WTC11 (cell line): ENCODE measurements at places on chromosomes 7 and 10.

GRCh38 chr10:13971601-13972475, 358.9 kb downstream of the FRMD4A start:
- no peak for DNase-seq

DNA sequence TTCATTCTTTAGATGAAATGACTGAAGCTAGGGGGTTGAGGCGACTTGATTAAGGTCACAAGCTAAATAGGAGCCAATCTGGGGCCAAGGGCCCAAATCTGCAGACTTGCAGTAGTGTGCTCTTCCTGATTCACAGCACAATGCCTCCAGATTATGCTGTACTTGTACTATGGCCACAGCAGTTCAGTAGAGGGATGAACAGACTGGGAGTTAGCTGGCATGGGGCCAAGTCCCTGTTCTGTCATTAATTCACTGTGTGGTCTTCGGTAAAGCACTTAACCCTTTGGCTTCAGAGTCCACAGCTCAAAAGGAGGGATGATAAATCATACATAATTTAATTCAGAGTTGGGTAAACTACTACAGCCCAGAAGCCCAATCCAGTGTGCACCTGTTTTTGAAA, 196.8 kb downstream of the XPNPEP1 start:
- no peak for DNase-seq

DNA sequence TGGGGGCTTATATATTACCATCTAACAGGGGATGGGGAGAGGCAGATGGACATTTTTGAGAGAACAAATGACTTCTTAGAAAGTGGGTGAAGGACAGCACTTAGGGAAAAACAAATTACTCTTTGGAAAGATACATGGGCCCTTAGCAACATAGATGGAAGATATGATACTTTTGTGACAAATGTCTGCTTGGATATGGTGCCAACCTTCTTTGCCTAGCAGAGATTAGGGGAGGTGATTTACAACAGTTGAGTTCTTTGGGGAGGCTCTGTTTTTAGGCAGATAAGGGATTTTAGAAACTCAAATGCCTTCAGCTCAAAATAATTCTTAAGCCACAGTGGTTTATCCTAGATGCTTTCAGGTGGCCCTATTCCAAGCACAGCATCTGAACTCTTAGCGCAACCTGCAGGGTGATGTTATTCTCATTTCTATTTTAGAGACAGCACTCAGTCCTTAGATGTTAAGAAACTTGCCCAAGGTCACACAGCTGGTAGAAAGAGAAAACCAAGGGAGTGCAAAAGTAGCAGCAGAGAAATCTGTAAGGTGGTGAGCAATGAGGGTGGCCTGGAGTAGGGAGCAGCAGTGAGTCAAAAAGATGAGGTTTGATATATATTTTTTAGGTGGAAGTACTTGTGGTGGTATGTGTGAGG, 75.1 kb upstream of the KMT2E start:
- no peak for DNase-seq

GRCh38 chr10:92419740-92420545, 129.0 kb downstream of the MARCHF5 start:
- peak; percentile 63 for DNase-seq

DNA sequence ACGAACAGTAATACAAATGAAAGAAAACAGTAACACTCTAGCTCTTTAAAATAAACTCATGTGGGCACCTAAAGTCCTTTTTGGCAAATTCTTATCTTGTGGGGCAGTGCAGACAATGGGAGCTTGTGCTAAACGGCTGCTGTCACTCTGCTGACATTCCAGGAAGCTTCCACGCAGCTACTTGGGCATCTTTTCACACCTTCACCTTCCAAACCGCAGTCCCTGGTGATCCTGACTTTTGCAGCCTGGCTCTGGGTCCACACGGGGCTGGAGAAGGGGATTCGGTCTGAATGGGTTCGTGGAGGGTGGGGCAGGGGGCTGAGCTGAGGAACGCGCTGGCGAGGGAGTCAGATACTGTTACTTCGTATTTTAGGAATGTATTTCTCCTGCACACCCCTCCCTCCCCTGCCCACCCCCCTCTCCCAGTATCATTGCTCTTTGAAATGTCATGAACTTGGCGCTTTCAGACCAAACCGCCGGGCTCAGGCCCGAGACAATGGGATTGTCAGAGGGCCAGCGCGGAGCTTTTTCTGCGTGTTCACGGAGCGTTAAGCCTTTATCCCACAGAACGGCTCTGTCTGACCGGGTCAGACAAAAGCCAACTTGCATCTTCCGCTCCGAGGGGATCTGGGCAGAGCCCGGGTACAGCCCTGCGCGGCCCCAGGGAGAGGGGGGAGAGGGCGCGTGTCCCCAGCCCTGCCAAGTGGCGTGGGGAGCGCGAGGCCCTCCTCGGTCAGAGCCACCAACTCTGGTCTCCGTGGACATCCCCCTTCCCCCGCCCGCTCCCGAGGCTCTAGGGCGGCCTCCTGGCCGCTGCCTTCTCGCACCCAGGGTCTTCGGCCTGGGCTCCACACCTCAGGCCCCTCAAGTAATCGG, 76.7 kb upstream of the EN2 start:
- DNase-seq: no peak

- DNase-seq: no peak
Observed at GRCh38 chr10:37752334-37752875, 105.0 kb downstream of the ZNF248 start.

DNA sequence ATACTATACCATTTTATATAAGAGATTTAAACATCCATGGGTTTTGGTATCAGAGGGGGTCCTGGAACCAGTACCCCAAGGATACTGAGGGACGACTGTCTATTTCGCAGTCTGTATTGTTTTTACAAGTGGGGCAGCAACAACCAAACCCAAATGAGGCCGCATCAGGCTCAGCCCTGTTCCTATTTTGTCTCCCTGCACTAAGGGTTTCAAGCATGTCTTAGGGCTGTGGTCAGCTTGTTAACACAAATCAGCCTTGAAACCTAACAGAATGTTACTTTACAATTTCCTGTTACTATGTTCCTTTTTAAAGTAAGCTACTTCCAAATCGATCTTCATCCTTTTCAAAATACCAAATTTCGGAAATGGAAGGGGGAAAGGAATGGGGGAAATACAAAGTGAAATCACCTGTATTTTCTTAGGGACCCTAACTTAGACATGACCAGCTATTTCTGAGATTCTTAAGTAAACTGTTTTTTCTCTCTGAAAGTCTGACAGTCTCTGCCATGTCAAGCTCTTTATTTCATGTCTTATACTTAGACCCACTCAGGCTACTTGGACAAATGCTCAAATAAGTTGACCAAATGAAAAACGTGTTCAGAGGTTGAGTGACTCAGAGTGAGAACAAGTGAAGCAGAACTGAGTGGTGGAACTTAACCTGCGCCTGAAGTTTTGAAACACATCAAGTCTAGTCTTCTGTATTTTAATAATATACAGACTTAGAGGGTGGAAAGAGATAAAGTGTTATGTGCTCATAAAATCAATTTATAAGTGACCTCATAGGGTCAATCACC, 75.8 kb downstream of the C1GALT1 start:
- DNase-seq: no peak

DNA sequence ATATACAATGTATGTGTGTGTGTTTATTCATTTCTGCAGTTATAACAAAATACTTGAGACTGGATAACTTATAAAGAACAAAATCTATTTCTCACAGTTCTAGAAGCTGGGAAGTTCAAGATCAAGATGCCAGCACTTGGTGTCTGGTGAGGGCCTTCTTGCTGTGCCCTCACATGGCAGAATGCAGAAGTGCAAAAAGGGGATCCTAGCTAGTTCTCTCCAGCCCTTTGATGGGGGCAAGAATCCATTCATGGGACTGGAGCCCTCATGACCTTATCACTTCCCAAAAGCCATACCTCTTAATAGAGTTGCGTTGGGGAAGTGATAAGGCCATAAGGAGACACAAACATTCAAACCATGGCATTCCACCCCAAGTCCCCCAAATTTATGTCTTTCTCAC, 8.4 kb downstream of the GRB10 start:
- DNase-seq: no peak

GRCh38 chr10:47311932-47312662, 10.2 kb upstream of the GDF2 start:
- DNase-seq: peak; percentile 89

- no peak for DNase-seq
Observed at GRCh38 chr10:44714451-44714850, 196.7 kb upstream of the TMEM72 start.

DNA sequence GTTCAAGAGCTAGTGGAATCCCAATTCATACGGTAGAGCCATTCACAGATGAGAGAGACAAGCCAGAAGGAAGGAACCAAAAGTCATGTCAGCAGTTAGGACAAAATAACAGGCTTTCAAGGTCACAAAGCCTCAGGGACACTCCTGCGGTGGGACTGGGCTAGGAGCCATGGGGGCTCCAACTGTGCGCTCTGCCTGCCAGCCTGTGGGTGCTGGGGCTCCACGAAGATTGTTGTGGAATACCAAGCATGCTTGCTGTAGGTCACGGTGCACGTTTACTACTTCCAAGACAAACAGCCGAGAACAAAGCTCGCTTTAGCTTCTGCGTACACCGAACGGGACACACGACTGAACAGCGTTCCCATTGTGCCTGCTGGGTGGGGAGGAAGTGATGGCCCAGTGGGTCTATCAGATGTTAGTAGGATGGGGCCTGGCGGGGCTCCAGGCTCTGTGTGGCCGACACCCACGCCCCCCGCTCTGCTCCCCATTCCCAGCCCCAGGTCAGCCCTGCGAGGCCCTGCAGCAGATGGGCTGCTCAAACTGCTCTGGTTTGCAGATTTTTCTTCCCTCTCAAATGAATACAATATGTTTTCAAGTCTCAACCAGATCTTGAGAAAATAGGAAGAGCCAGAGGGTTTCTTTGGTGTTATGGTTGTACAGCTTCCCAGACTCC, 158.9 kb downstream of the EGFR start:
- no peak for DNase-seq

DNA sequence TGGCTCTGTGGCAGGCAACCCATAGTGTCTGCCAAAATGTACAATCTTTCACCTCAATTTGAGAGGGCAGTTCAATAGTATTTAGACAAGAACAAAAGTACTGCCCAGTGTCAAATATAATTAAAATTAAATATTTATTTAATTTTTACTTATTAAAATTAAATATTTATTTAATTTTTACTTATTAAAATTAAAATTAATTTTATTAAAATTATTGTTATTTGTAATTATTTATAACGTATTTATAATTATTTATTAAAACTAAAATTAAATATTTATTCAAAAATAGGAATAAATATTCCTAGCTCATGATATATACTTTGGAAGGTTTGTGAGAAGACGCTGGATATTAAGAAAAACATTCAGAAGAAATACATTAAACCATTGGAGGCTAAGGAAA, 93.7 kb upstream of the CAV2 start:
- no peak for DNase-seq

DNA sequence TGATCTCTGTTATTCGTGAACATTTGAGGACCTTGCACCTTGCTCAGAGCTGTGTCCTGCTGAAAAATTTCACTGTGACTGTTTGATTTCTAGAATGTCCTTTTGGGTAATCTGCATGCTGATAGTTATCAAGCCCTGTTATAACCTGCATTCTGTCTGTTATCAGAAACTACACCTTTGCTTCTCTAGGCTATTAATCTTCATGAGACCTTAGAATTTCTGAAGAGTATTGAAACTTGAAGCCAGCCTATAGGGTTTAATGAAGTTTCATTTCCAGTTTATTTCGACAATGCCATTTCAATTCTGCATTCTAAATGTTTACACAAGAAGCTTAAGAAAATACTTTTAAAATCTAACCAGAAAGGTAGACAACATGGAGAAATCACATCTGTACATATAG, 856.2 kb downstream of the SORCS1 start:
- DNase-seq: no peak

- no peak for DNase-seq
Observed at GRCh38 chr10:74575191-74575720, 251.1 kb upstream of the KAT6B start.

DNA sequence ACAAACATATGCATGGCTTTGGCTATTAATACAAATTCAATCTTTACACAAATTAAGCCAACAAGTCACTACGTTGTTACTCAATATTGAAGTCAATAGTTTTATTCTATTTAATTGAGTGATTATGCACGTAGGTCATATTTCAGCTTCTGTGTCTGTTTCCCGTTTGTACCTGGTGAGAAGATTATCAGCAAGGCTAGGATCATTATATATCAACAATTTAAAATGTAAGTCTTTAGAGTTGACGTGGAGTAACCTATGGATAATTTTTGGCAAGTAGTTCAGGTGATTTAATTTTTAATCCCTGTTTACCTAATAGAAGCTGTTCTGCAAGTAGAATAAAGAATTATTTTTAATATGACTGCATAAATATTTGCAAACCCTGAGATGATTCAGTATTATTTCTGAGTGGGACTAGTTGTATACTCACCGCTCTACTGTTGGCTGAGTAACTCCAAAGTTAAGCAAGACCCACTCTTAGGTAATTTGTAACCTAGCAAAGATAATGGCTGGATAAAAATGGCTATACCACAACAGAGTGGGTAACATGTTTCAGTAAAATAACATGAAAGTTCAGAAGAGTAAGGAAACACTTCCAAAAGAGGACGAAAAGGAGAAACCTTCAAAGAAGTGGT, 161.0 kb downstream of the HGF start:
- no peak for DNase-seq

GRCh38 chr10:13750299-13751190, 163.8 kb downstream of the PRPF18 start:
- DNase-seq: no peak

DNA sequence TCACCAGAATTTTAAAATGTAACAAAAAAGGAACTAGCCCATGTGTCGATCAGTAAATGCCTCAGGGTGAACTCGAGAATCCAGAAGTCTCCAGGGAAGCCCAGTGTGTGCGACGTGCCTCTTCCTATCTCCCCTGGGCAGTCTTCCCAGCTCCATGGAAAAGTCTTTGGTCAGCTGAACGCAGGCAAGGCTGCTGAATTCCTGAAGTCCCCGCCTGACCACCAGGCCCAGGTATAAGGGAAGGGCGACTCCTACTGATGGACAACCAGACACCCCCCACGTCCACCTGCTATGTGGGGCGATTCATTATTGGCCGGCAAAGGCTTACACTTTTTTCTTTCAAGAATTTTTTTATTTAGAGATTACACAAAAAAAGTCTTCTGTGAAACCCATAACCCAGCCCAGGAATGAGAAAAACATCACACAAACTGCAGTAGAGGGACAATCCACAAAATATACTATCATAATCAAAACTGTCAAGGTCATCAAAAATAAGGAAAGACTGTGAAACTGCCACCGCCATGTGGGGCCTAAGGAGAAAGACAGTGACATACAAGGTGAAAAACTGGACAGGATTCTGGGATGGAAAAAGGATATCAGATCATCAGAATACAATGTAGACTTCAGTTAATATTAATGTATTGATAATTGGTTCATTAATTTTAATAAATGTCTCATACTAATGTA, 93.5 kb downstream of the CTBP2 start:
- no peak for DNase-seq

DNA sequence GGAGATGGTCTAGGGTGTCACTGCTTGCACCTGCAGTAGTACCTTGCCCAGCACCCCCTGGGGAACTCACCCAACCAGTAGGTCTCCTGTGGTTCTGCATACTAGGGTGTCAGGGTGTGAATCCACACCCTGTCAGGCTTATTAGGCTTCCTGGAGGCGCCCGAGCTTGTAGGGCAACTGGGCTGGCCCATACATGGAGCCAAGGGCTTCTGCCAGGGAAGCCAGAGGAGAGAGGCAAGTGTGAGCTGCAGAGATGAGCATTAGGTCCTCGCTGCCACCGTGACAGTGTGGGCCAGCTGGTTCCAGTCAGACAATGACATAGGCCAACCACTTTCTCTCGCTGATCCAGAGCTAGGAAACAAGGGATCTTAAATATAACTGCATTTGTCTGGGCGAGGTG, 11.2 kb downstream of the MXI1 start:
- DNase-seq: no peak
